Suppressor macrophage (primary cell): ENCODE measurements at places on chromosomes 4 and X.

- no peak for DNase-seq
Measured at GRCh38 chr4:124596816-124597215, 115.7 kb downstream of the ANKRD50 start.

- peak; percentile 34 for DNase-seq
Measured at GRCh38 chr4:4677556-4678522, 136.0 kb upstream of the STX18 start.

GRCh38 chr4:123415576-123415975 is 19.0 kb downstream of the SPRY1 start:
- DNase-seq, result peak; percentile 26

- peak; percentile 31 for DNase-seq
Measured at GRCh38 chr4:155491336-155492120, 114.8 kb upstream of the MAP9 start.

DNA sequence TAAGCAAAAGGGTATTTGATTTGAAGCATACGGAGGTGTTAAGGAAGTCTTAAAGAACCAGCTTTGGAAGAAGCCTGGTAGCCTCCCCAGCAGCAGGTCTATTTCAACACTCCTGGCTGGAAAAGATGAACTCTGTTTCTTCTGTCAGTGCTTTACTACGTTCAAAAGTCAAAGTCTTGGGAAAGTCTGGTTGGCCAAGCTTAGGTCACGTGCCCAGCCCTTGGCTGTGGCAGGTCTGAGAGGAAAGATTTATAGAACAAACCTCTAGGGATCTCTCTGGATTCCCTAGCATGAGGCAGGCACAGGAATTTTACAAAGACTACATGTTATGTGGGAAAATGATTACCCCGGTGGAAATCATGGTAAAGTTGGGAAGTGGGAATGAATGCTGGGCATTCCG is 8.6 kb upstream of the ARHGAP10 start:
- DNase-seq, result peak; percentile 68

DNA sequence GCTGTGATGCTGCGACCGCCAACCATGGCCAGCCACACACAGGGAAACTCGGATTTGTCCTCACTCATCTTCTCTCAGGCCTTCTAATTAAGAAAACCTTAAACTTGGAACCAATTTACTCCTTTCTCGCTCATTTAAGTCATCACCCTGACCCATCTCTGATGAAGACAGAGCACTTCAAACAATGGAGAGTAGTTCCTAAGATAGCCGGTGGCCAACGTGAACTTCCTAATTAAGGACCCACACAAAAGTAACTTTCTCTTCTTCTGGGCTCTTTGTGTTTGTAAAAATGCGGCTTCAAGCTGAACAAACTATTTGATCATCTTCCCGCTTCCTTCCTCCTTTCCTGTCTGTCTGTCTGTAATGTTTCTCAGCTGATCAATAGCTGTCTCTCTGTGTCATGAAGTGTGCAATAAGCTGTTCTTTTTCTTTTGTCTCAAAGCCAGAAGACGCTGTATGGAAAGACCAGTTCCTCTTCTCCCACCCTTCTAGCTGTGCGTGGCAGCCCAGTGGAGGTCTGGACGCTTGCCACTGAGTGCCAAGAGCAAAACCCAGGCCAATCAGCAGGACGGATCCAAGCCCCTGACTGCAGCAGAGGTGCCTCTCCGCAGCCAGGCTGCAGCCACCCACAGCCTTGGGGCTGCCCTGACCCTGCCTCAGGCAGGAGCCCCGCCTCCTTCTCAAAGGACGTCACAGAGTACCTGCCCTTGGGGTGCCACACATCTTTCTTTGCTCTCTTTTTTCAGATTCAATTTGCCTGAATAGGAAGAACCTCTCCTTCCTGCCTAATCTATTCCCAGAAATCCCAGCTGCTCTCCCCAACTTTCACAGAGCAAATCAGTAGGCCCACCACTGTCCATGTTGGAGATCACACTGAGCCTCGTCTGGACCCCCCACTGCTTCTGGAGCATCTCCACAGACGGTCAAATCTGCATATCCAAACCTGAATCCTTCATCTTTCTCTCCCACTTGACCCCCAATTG is 59.3 kb downstream of the MAML3 start:
- peak; percentile 98 for DNase-seq

DNA sequence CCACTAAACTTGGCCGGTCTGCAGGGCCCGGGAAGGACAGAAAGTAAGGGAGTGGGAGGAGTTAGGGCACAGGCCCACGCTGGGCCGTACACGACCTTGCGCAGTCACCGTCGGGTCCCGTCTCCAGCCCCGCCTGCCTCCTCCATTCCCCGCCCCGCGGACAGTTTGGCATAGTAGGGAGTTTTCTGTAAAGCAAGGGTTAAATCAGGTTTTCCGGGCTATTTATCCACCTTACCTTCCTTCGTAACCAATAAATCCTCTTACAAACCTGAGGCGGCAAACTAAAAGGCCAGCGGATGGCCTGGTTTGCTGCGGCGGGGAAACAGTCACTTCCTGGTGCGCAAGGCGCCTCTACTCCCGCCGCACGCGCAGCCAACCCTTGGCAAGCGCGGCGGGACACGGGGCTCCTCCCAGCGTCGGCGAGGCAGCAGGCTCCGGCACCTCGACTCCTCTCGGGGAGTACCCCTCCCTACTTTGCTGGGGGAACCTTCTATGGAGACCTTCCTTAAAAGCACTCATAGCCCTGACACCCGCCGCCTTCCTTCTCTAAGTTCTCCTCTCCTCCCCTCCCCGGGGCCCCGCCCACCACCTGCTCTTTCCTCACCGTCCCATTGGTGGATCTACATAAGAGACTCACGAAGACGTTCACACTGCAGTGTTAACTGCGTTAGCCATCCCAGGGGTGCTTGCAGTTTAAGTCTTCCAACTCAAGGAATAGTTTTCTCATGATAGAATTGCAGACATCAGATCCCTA is at the start of gene TRMT2B:
TRMT2B (minus strand) TSS at position 563 of the 754 bp plus-strand sequence. CDS start 9,822 bp downstream, outside the sequence.
- DNase-seq, result peak; percentile 81

GRCh38 chrX:122945328-122945727 is 238.8 kb upstream of the GRIA3 start:
- no peak for DNase-seq

DNA sequence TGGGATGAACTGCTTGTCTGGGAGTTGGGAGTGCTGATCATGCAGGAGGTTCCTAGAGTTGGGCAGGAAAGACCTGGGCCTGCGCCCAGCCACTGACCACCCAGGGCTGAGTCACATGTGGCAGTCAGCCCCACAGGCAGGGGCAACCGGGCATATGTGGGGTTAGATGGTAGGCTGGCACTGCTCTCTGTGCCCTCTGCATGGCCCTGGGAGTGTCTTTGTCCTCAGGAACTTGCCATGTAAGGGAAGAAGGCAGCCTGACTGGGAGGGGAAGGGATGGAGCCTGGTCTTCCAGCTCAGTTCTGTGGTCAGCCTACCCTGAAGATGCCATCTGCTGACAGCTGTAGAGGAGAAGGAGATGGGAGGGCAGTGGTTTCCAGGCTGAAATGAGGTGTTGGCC is 70.2 kb upstream of the EFNB1 start:
- no peak for DNase-seq

DNA sequence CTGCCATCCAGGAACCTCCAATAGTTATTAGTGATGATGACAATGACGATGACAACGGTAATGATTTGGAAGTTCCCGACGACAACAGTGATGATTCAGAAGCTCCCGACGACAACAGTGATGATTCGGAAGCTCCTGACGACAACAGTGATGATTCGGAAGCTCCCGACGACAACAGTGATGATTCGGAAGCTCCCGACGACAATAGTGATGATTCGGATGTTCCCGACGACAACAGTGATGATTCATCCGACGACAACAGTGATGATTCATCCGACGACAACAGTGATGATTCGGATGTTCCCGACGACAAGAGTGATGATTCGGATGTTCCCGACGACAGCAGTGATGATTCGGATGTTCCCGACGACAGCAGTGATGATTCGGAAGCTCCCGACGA is 14.7 kb downstream of the CXCR3 start:
- no peak for DNase-seq

GRCh38 chr4:24928708-24929107 is 15.9 kb upstream of the CCDC149 start:
- DNase-seq, result peak; percentile 52

DNA sequence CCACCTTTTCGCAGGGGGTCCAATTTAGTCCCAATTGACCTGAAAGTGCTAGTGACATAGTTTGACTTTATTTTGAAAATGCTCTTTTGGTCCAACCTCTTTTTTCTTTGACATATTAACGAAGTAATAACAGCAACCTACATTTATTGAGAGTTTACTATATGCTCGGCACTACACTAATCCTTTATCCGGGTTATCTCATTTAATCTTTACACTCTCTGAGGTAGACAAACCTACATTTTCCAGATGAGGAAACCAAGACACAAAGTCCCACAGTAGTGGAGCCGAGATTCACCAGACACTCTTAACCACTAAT is 307 bp upstream of the ATRX start:
- no peak for DNase-seq

- no peak for DNase-seq
Measured at GRCh38 chrX:149120459-149120858, 384.6 kb downstream of the IDS start.

- peak; percentile 2 for DNase-seq
Measured at GRCh38 chr4:656436-657337, 17.4 kb downstream of the ATP5ME start.

DNA sequence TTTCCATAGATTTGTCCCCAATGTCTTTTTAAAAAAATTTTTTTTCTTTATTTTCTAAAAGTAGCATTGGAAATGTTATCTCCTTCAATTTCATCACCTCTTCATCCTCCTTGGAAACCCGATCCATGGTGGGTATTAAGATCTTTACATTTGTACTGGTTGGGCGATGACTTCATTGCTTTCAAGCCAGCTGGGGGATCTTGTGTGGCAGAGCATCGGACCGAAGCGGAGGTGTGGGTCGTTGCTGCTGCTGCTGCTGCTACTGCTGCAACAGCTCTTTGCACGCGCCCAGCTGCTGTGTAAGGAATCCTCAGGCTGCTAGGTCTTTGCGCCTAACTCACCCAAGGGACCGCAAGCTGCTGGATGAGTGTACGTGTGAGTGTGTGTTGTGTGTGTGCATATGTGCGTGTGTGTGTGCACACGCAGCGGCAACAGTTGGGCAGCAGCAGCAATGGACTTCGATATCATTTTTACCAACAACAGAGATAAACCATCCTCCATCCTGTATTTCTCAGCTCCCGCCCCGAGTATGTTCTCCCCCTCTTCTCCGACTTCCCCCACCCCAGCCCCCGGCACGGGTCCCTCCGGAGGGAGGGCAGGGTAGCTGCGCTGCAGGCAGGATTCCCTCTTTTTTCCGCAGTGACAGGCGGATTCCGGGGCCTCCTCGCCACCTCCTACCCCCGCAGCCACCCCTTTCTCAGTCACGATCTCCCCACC is 768 bp upstream of the CDKL5 start:
- peak; percentile 7 for DNase-seq

DNA sequence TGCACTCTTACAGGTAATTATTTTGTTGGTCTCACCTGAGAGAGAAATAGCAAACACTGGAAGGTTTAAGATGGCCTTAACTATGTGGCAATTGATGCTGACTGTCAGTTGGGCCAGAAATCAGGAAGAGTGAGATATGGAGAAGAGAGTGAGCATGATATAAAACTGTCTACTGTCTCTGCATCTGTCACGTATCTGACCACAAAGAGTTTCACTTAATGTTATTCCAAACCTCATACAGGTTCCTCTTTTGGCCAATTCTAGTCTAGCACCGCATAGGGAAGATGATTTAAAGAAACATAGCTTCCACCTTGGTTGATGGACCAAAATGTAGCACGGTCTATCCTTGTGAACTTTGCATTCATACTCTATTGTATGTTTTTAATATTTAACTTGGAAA is 381.0 kb upstream of the BOD1L1 start:
- peak; percentile 60 for DNase-seq
